ENCODE measurements at places on chromosomes 16 and 17.

- peak; percentile 94 for DNase-seq
Measured at GRCh38 chr17:15502369-15503112, 35.1 kb upstream of the CDRT4 start.

GRCh38 chr17:44074231-44074910, 3.8 kb downstream of the G6PC3 start:
- DNase-seq: no peak

- no peak for DNase-seq
Measured at GRCh38 chr16:83045790-83046189, 419.0 kb downstream of the CDH13 start.

DNA sequence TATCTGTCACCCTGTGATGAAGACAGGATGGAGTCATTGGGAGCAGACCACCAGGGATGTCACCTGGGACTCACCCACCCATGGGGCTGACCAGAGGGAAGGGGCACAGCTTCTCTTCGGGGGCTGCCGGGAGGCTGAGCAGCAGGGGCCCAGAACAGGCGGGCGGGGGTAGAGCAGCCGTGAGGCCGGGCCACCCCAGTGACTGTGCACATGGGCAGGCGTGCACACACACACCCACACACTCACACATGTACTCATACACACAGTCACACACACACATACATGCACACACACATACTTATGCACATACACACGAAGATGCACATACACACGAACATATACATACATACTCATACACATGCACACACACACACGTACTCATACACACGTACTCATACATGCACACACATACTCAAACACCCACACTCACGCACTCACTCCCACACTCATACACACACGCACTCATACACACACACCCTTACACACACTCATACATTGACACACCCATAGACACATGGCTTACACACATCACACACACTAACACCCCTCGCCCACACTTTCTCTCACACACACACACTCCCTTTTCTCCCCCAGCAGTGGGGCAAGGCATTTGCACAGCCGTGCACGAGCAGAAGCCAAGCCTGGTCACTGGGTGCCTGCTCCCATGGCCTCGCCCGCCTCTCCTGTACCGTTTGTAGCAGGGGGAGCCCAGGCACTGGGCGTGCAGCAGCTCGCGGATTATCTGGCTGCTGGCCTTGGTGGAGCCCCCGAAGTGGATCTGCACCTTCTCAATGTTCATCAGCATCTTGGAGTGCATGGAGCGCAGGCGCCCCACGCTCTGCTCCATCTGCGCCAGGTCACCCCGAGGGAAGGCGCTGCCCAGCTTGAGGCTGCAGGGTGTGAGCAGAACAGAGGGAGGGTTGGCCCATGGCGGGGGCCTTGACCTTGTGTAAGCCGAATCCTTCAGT, 12.4 kb downstream of the UBALD2 start:
- no peak for DNase-seq

DNA sequence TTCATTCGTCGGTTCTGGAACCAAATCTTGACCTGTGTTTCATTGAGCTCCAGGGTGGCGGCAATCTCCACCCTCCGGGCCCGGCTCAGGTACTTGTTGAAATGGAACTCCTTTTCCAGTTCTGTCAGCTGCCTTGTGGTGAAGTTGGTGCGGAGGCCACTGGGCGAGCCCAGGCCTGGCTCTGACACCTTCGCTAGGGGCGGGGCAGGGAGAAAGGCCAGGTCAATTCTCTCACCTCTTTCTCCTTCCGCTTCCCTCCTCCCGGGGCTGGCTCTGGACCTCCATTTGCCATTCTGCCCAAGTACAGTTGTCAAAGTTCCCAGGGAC, 1.2 kb downstream of the HOXB1 start:
- no peak for DNase-seq

All from fibroblast of mammary gland (primary cell).